ENCODE measurements at places on chromosomes 2 and 18.
A peak's percentile ranks its signal among the peaks of the same experiment; 100 is the strongest.

DNA sequence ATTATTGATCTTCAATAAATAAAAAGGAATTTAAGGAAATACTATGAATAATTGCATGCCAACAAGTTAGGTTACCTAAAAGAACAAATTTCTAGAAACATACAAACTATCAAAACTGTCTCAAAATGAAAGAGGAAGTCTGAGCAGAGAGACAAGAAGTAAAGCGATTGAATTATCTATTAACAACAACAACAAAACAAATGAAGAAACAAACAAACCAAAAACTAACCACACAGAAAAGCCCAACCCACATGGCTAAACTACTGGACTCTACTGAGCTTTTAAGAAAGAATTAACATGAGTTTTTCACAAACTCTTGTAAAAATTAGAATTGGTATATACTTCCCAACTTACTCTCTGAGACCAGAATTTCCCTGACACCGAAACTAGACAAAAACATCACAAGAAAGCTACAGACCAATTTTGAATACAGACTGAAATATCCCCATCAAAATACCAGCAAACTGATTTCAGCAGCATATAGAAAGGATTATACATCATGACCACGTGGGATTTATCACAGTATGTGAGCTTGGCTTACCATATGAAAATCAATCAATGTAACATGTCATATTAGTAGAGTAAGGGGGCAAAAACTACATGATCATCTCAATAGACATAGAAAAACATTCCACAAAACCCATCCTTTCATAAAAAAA lies 16.6 kb upstream of the GALNT1 start:
- DNase-seq: no peak

GRCh38 chr2:48452108-48452507 lies 77.8 kb upstream of the STON1 start:
- no peak for DNase-seq

GRCh38 chr2:82790206-82791021 lies 1668.7 kb downstream of the SUCLG1 start:
- DNase-seq: peak; percentile 42

GRCh38 chr2:121235542-121235941 lies 49.5 kb downstream of the TFCP2L1 start:
- no peak for DNase-seq

DNA sequence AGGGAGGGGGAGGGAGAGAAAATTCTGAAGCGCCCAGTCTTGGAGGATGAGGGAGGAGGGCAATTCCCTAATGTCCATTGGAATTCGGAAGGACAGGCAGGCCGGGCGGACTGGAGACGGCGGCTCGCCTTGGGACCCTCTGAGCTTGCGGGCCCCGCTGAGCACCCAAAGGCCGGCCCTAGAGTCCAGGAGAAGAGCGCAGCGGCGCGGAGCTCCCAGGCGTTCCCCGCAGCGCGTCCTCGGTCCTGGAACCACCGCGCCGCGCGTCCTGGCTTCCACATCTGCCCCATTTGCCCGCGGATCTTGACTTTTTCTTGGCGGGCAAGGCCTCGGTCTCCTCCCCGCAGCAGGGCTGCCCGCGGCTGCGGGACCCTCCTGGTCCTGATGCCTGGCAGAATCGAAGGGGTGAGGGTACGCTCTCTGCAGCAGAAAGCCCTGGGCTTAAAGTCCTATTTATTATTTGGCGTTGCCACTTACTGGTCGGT lies 675 bp upstream of the MLPH start:
- DNase-seq: no peak

- no peak for DNase-seq
Measured at GRCh38 chr2:67974559-67975430, 88.0 kb downstream of the C1D start.

GRCh38 chr2:111698743-111699554 lies 185.0 kb downstream of the ANAPC1 start:
- peak; percentile 98 for DNase-seq

DNA sequence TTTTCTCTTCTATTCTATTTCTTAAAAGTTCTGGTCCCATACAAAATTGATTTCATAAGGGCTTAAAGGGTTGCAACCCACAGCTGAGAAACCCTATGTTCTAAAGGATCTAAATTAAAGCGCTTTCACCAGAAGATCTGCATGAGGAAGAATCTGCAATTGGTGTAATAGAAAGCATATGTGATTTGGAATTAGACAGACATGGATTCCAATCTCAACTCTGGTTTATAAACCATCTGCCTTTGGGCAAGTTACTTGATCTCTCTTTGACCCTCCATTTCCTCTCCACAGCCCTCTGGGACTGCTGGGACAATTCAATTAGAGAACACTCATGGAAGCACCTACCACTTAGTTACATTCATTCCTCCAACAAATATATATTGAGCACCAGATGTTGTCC lies 178.7 kb downstream of the ANTXR1 start:
- no peak for DNase-seq

DNA sequence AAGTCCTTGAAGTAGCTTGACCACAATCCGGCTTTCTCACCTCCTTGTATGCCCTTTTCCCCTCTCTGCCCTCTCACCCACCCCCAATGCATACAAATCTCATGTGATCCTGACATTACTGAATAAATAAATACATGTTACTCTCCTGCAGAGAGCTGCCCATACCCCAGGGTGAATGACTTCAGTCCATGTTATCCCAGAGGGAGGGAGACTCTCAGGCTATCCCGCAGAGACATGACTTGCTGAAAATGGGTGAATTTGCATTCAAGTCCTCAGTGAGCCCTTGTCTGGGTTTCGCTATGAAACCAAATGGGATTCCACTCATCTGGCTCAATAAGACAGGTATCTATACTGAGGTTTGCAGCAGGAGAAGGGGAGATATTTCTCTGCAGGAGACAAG lies 168.5 kb downstream of the FHOD3 start:
- no peak for DNase-seq

DNA sequence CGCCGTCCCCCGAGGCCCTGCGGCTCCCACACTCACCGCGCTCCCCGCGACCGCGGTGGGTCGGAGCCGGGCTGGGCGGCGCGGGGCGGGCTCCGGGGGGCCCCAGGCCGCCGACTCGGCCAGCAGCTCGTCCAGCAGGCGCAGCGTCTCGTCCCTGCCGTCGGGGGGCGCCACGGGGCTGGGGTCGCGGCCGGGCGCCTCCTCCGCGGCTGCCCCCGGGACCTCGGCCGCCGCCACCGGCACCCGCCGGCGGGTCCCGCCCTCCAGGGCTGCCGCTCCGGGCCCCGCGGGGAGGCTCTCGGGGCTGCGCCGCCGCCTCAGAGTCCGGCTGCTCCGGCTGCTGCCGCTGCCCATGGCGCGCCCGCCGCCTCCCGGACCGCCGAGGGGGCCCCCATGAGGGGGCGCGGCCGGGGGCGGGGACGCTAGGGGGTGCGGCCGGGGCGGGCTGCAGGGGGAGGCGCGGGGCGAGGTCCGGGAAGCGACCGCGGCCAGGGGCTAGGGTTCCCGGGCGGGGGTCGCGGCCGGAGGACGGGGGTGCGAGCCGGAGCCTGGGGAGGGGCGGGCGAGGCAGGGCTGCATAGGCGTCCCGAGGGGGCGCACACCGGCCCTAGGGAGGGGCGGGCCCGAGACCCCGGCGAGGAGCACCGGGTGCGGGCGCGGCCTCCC lies at the start of gene CYS1:
Gene CYS1, minus strand, starts transcription at position 542 of the 666 bp plus-strand sequence. Its CDS starts 188 bp downstream, at position 354.
- no peak for DNase-seq

GRCh38 chr2:163436963-163437362 lies 298.8 kb downstream of the FIGN start:
- no peak for DNase-seq

- no peak for DNase-seq
Measured at GRCh38 chr2:149329068-149329467, 1.3 kb upstream of the LYPD6 start.

DNA sequence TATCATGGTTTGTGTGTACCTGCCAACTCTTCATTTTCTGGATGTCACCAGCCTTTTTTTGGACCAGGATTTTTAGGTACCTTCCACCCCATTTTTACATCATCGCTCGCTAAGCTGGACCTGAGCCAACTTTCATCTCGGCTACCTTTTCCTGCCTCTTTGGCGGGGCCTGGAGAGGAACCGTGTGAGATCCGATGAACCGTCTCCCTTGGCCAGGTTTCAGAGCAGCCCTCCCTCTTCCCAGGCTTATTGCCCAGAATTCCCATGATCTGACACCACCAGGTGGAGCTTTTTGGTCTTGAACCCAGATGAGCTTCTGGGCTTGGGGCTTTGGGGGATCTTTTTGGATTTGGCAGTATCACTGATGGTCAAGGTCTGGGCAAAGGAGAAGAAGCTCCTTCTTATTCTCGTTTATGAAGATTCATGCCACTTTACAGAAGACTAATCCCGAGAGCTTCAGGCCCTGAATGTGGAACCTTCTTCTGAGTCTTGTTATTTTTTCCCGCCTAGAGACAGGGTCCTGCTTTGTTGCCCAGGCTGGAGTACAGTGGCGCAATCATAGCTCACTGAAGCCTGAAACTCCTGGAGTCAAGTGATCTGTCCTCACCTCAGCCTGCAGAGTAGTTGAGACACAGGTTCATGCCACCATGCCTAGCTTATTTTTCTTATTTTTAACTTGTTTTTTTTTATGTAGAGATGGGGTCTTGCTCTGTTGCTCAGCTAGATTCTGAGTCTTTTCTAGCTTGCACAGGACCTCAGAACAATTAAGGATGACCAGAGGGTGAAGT lies 50.4 kb downstream of the GATA6 start:
- no peak for DNase-seq

DNA sequence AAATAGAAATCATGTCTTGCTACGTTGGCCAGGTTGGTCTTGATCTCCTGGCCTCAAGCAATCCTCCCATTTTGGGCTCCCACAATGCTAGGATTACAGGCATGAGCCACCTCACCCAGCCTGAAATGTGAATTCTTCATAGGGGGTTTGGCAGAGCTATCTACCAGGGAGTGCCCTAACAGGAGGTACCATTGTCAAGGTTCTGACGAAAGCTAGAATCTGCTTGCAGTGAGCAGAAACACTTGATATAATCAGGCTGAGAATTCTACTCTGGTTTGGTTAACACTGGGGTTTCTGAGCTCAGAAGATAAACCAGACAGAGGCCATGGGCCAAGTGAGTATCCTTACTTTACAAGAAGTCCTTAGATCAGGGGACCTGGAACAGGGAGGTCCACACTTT lies 7.2 kb upstream of the LAMA3 start:
- DNase-seq: no peak

- DNase-seq: no peak
Measured at GRCh38 chr2:21038403-21039073, 5.3 kb downstream of the APOB start.

DNA sequence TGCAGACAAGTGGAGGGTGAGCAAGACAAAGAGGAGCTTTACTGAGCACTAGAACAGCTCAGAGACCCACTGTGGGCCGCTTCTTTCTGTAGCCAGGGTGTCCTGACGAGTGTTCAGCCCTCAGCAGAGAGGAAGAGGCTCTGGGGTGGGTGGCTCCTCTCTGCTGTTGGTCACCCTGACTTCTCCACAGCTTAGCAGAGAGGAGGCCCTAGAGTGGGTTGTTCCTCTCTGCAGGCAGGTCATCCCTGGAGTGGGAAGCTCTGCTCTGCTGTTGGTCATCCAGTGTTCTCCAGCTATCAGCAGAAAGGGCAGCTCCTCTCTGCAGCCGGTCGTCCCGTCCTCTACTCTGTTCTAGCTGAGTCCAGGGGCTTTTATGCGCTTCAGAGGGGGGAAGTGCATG lies 286.5 kb downstream of the ICOS start:
- DNase-seq: no peak

DNA sequence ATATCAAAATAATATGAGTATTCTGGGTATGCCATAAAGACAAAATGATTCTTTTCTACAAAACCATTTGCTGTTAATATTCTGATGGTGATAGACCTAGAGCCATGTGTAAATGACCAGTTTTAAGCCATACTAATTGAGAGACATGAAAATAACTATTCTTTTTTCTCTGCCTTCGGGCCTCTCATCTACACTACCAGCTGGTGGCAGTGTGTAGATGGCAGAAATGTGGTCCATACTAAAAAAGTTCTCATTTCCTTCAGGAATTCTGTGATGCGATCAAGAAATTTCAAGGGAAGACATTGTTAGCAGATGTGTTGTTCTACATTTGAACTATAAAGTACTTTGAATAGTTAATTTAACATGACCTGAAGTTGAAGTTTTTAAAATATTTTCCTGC lies 485.2 kb downstream of the TRIB2 start:
- DNase-seq: no peak

DNA sequence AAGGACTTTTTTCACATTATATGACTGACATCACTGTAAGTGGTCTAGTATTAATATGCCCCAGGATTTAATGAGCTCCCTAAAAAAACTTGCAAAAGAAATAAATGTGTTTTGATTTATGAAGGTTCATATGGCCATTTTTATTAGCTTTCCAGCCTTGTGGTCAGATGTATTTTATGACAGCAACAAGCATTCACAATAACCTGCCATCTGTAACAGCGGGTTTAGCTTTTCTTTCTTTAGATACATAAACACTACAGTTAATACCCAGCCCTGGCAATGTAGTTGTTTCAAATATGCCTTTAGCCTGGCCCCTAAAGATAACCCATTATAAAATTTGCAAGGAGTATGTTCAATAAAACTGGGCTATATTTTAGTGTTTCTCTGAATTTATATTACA lies 1063.8 kb downstream of the SOCS6 start:
- no peak for DNase-seq

- no peak for DNase-seq
Measured at GRCh38 chr2:236545814-236546480, 23.7 kb upstream of the ACKR3 start.

- DNase-seq: no peak
Measured at GRCh38 chr18:11112286-11112685, 37.1 kb downstream of the PIEZO2 start.

DNA sequence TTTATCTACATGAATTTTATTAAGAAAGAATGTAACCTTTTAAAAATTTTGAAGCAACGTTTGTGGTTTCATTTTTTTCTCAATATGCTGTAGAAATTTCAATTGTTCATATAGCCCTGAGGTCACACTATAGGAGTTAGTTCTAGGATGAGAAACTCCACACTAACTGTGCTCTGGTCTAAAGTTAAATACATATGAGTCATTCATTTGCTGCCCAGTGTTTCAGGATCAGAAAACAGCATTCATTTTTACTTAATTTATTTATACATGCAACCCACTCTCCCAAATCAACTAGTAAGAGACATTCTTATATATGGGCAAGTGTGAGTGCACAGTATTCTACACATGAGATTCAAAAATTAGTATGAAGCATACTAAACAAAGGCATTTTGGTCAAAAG lies 137.9 kb downstream of the DOCK10 start:
- no peak for DNase-seq

DNA sequence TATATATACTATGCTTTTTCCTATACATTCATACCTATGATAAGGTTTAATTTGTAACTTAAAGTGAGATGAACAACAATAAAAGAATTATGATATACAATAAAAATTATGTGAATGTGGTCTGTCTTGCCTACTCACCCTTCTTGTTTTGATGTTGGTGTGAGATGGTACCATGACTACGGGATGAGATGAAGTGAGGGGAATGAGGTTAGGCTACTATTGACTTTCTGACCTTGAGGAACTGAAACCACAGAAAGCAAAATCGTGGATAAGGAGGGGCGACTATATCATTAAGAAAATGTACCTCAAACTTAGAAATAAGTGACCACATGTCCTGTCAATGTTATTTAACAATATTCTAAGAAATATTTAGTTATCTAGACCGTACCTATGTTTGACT lies 103.9 kb upstream of the PPP1CB start:
- DNase-seq: no peak

DNA sequence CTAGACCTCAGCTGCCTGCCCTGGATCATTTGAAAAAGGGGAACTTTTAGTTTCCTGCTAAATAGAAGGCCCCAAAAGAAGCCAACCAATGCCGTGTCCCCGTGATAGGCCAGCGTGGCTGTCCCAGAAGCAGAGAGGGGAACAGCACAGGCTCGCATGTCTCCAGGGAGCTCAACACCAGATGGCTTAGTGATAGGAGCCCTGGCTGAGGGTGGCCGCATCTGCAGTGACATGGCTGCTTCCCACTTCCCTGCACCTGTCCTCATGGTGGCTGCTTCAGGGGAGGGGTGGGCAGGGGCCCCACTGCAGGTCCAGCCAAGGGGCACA lies 79.6 kb downstream of the MBP start:
- DNase-seq: no peak

Measured in non-pigmented ciliary epithelial cell (primary cell).